ENCODE measurements at places on chromosomes 7 and 10.

DNA sequence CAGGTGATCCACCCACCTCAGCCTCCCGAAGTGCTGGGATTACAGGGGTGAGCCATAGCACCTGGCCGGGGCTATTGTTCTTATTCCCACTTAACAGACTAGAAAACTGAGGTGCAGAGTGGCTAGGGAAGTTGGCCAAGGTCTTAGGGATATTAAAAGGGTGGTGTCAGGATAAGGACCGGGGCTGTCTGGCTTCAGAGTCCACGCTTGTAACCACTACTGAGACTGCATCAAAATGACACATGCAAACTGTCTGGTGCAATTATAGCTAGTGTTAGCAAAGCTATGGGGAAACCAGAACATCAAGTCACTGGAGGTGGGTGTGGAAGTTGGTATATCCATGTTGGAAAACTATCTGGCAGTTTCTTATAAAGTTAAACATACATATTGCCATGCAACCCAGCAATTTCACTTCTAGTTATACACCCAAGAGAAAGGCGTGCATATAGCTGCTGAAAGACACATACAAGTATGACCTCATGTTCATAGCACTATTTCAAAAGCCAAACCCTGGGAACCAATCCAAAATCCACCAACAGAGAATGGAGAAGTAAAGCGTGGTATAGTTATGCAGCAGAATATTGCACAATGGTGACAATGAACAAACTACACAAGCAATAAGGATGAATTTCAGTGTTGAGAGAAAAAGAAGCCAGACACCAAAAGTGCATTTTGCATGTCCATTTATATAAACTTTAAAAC is 33.9 kb upstream of the EEPD1 start:
- peak; percentile 28 for DNase-seq

GRCh38 chr10:79246209-79246581 is 101.1 kb upstream of the PPIF start:
- DNase-seq = peak; percentile 25

DNA sequence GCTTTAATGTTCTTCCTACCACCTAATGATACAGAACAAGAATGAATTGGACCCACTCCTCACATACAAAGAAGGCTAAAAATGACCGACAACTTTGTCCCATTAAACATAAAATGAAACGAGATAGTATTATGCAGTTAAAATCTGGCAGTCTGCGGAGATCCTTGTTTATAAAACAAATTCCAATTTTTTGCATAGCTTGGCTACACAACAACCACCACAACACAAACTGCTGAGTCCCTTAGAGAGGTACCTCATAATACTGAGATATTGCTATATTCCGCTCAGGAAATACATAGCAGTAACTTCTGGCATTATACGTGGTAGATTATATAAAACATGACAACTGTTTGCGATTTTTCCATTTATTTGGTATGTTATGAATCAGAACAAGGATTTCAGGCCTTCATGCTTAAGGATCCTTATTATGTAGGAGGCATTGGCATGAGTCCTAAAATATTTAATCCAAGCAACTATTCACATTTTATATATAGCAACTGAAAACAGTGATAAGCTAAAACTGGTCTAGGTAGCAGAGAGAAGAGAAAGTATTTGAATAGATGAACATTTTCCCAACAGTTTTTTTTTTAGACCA is 96.0 kb downstream of the ANK3 start:
- no peak for DNase-seq

- DNase-seq = no peak
Measured at GRCh38 chr10:97928897-97929296, 79.3 kb downstream of the GOLGA7B start.

DNA sequence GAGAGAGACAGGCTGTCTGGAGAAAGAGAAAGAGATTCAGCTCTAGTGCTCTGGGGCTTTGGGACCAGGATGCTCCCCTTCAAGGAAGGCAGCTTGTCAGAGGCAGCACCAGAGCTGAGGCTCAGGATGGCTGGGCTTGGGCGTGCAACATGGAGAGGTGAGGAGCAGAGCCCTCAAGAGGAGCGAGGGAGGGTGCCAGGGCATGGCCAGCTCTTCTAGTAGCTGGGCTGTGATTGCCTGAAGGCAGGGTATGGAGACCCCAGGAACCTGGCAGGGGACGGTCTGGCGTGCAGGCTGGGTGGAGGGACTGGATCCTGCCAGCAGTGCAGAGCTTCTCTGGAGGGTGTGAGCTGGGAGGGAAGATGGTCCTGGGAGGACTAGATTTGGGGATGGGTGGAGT is 40.2 kb downstream of the ANTXRL start:
- DNase-seq = no peak

- DNase-seq = no peak
Measured at GRCh38 chr10:5604236-5604925, 62.0 kb downstream of the ASB13 start.

DNA sequence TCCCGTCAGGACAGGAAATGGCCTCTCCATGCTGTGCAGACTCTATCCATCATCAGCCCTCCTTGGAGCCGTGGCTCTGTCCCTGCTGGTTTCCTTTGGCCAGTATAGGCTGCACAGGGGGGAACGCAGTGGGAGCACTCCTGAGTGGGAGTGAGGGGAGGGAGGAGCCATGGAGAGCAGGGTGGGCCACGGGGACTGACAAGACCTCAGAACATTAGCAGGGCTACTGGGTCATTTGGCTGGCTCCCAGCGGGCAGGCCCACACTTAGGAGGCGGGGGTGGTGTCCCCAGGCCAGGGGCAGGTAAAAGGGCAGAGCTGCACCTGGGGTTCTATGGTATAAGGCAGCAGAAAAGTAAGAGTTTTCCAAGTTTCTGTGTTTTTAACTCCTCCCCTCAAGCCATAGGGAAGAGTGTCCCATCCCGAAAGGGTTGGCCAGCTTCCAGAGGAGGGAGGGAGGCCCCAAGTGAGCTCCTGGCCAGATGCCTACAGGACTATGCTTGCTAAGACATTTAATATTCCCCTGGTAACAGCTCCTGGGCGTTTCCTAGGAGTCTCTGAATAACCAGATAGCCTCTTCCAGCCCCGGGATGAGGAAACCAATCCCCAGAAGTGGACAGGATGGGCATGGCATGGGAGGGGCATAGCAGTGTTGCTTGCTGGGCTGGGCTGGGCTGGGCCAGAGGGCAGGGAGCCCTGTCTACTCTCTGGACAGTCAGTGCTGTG is 5.5 kb upstream of the OPN4 start:
- peak; percentile 57 for DNase-seq

DNA sequence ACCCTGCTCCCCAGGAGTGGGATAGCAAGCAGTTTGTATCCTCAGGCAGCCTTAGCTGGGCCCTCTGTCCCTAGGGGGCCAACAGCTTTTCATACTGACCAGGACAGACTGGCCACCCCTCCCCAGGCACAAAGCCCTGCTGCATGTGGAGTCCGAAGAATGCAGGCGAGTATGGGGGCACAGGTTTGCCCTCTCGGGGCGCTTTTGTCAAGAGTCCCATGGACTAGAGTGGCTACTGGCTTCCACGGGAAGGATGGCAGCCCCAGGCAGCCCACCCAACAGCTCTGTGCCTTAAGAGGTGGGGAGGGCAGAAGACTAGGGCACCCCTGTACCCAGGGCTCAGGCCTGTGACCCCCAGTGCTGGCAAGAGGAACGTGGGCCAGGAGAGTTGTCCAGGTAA is 10.7 kb downstream of the CXCL12 start:
- no peak for DNase-seq

- no peak for DNase-seq
Measured at GRCh38 chr10:21385536-21385935, 139.9 kb downstream of the SKIDA1 start.

DNA sequence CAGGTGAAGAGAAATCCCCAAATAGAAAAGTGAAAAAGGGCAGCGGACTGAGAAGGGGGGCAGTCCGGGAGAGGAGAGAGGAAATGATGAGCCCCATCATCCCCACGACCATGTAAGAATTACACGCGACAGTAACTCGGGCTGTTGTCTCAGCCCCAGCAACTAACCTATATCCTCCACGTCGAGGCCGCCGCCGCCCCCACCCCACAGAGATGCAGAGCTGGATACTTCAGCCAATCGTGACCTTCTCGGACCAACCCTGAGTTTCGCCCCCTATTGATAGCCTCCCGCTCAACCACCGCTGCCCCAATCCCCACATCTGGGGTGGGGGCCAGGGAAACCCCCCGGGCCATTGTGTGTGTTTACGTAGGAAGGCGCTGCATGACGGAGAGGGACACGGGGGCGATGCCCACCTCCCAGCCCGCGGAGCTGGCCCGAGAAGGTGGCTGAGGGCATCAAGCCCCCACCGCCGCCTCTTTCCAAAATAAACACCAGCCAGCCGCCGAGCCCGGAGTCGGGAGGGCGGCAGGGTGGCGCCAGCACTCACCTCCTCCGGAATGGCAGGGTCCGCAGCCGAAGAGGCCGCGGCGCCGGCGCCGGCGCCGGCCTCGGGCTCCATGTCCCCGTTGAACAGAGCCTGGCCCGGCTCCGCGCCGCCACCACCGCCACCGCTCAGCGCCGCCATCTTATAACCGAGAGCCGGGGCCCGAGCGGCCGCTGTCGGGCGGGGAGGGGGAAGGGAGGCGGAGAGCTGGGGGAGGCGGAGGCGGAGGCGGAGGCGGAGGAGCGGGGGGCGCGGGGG is 509 bp downstream of the BRAF start:
- DNase-seq = peak; percentile 64

- no peak for DNase-seq
Measured at GRCh38 chr7:67608806-67609205, 612.2 kb downstream of the TYW1 start.

GRCh38 chr10:13812804-13813203 is 226.0 kb downstream of the PRPF18 start:
- no peak for DNase-seq

DNA sequence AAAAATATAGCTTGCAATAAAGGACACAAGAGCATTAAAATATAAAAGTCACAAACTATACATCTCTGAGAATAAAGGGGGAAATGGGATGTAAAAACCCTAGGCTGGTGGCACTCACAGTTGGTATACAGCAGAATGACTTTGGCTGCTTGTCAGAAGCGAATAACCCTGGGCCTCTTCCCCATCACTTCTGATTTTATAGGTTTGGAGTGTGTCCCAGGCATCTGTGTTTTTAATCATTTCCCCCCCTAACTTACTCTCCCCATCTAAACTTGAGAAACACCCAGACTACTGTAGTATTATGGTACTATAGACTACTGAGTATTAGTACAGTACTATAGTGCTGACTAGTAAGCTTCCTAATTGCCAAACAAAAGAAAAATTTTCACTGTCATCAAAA is 1.8 kb upstream of the RPA3 start:
- no peak for DNase-seq

GRCh38 chr10:121457729-121458128 is 140.5 kb downstream of the FGFR2 start:
- DNase-seq = no peak

DNA sequence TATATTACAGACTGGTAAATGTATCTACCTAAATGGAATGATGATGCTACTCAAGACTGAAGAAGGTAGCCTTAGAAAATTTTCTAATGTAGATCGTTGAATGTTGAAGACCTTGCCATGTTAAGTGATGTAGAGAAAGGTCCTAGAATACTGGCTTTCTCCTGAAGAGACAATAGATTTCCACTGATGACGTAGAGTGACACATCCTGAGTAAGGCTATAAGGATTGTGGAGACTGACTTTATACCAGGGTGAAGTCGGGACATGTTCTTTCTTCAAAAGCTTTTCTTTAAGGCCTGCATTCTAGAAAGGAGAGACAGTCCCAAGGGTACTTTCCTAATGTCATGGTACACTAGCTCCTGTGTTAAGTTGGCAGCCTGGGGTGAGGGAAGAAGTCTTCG is 58.6 kb downstream of the PCDH15 start:
- DNase-seq = no peak

DNA sequence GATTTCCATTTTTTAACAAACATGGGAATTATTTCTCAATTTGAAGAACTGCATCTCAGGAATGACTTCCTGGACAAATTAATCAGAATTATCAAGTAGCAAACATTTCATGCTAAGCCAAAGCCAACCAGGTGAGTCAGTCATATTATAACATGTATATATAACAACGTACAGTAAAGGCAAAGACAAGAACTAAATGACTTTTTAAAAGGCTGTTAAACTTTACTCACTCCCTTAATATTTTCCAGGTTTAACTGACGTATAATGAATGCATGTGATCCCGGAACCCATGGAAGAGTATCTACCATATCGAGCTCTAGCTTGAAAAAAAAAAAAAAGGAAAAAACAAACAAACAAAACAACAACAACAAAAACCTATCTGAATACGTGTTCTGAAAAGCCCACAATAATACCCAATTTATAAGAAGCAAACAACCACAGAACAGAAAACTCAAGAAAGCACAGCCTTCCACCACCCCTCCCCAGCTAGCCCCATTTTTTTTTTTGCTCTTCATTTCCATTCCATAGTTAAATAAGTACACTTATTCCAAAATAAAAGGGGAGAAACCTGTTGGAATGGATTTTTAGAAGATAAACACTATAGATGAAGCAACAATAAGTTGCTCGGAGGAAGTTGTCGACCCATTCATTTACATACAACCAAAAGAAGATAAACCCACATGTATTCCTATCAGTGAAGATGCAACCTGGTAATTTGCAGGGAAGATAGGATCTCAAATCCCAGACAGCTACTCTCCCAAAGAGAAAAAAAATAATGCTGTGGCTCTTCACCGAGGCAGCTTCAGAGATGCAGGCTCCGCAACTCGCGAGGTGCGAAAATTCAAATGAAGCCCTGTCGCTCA is 537 bp downstream of the NAPEPLD start:
- DNase-seq = peak; percentile 39

DNA sequence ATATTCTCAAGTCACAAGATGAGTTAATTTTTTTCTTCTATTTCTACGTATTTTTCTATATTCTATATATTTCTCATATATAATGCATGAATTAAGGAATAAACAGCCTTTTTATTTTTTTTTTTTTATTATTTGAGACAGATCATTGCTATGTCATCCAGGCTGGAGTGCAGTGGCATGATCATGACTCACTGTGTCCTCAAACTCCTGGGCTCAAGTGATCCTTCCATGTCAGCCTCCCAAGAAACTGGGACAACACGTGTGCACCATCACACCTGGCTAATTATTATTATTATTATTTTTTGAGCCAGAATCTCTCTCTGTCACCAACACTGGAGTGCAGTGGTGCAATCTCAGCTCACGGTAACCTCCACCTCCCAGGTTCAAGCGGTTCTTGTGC is 1.5 kb downstream of the CLDN12 start:
- DNase-seq = peak; percentile 70
